ENCODE measurements at places on chromosomes 3 and 15.

DNA sequence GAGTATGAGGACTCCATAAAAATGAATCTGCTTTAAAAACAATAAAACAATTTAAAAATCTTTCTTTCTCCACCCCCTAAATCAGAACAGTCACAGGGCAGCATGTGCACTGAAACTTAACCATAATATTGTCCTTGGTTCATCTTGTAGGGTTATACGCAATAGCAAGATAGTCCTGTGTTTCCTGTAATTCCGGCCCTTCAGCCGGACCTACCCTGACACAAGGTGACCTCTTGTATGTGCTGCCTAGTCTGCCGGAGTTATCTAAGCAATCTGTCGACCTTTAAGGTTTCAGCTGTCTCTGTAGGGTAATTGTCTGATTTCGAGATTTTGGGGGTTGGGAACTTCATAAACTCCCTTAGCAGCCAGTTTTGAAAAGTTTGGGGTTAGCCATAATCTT lies 99.9 kb downstream of the DHX36 start:
- no peak for DNase-seq

GRCh38 chr3:179852142-179852905 lies 184.4 kb downstream of the PEX5L start:
- peak; percentile 74 for DNase-seq

DNA sequence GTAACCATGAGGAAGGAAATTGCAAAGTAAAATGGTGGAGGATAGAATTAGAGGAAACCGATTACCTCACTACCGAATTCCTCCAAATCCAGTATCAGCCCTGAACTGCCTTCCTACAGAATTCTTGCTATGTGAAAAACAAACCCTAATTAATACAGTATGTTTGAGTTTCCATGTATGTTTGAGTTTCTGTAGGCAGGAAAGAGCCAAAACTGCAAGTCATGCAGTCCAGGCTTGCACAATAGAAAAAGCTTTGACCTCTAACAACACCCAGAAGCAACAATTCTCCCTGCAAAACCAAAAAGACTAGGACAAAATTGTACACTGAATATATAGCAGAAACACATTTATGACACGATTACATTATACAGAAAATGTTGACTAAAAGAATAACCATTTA lies 614.8 kb downstream of the DIPK2A start:
- DNase-seq, result no peak

- peak; percentile 71 for DNase-seq
Observed at GRCh38 chr3:142723968-142724681, at the start of gene TRPC1. TSS of gene TRPC1 (plus strand) at chr3:142724034. CDS start at chr3:142724560, 526 bp downstream.

GRCh38 chr15:64110950-64111678 lies 15.3 kb downstream of the SNX1 start:
- no peak for DNase-seq

DNA sequence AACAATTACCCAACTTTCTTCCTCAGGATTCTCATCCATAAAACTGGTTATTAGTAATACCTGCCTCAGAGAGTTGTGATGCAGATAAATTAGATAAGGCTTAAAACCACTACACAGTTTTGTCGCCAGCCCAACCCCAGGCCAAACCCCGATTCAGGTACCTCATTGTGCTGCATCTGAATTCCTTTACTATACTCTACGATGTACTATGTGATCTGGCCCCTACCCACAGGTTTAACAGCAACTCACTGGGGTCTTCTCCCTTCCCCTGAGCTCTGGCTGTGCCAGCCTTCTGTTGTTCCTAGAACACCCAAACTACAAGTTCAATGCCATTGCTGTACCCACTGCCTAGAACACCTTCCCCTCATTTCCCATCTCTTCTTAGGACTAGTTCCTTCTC lies 64.6 kb downstream of the MYO5A start:
- DNase-seq, result no peak

DNA sequence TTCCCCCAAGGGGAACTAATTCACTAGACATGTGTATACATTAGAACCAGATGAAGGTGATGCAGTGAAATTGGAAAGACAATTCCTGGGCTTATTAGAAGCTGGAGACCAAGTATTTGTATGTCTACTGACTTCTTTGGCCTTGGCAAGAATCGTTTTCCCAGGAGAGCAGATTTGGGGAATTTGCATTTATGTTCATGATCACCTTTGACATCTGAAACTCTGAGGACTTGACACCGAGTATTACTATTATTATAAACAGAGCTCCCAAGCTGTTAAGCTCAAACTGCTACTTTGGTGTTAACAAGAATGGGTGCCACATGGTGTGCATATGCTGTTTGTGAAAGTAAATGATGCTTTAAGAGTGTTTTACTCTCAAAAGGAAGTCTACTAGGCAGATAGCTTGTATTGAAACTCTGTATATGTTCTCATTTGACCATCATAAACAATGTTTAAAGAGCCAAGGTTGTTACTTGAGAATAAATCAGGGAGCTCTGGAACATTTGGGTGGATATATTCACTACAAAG lies 519.8 kb upstream of the GOLIM4 start:
- no peak for DNase-seq

DNA sequence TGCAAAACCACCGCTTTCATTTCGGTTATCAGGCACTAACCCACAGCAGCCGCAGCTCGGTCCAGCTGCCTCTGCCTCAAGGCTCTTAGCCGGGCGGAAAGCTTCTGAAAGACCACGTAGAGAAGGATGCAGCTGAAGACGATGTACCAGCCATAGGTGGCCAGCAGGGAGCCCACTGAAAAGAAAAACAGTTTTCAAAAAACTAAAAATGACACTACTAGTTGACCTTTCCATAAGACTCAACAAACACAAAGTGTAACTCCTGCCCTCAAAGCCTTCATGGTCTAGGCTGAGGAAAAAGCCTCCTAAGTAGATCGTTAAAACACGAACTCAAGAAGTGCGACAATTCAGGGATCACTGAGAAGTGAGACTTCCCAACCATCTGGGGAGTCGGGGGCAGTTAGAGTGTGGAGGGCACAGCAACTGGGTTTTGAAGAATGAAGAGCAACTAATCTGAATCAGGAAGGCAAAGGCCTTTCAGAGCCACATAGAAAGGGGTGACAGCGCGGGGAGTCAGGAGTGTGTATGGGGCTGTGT lies 716 bp downstream of the SELENOS start:
- DNase-seq, result peak; percentile 68

DNA sequence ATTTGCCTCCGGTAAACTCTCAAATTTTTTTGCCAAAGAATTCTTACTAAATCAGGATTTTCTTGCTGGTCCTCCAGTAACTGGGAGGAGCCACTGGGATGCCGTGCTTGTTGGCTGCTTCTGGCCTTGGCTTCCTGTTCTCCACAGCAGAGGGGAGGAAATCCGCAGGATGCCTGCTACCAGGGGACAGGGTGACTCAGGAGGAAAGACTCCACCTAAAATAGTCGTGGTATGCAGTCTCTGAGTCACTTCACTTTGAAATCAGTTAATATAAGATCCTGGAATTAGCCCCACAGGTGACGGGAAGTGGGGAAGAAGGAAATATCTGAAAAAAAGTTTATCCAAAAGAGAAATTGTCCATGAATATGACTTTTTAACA lies 6.5 kb upstream of the TM4SF18 start:
- DNase-seq, result peak; percentile 94

GRCh38 chr3:128498127-128498626 lies 5.2 kb upstream of the GATA2 start:
- no peak for DNase-seq

DNA sequence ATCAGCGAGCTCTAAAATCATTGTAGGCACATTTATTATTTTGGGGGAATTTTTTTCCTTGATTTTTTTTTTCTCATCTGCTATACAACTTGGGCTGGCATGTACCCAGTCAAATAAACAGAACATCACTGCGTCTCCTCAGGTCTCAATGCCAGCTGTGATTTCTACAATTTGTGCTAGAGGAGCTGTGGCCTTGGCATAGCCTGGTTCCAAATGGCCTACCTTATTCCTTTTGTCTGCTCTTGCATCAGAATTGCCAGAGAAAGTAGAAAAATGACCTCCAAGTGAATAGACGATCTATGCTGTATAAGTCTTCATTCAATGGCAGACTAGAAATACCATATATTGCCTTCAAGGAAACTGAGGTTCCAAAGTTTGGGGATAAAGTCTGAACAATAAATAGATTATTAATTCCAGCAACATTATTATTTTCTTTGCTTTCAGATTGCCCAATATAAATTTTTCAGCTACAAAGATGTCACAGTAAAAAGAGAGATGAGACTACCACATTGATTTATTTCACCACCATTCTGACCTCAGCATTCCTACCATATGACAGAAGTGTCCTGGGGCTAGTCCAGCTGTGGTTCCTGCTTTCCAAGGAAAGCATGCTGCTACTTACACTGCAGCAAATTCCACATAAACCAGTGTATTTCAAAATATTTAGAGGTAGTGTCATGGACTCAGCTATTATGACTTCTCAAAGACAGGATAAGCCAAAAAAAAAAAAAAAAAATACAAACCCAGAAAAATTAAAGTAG lies 493.9 kb upstream of the ZNF385D start:
- no peak for DNase-seq

GRCh38 chr3:150135287-150135721 lies 164.6 kb upstream of the PFN2 start:
- no peak for DNase-seq

DNA sequence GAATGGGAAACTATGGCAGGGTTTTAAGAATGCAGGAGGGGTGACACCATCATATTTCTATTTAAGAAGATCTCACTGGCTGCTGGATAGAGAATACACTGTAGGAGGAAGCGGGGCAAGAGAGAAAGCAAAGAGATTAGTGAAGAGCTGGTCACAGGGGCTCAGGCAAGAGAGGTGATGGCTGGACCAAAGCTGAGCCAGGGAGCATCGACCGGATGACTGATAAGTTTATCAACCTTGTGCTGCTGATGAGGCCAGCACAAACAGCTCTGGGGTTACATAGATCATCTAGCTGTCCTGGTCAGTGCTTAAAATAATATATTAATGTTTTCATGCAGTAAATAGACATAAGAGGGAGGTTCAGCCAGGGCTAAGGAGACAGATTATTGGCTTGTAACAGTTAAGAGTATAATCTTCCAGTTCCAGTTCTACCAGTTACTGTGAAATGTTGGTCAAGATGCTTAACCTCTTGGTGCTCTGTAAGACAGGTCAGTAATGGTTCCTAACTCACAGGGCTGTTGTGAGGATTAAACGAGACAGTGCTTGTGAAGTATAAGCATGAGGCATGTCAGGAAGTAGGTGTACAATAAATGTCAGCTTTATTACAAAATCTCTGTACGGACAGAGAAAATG lies 201.0 kb upstream of the FEZF2 start:
- DNase-seq, result no peak

DNA sequence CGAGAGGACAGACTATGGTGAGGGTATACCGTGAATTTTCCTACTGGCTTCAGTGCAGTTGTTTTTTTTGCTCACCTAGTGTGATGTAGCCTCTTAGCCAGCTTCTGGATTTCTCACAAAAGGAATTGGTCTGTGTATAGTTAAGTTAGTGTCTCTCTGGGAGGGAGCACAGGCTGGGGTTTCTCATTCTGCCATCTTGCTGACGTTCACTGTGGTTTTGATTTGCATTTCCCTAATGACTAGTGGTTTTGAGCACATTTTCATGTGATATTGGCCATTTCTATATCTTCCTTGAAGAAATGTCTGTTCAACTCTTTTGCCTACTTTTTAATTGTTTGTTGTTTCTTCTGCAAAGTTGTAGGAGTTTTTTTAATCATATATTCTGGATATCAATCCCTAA lies 2.2 kb upstream of the CD86 start:
- no peak for DNase-seq

DNA sequence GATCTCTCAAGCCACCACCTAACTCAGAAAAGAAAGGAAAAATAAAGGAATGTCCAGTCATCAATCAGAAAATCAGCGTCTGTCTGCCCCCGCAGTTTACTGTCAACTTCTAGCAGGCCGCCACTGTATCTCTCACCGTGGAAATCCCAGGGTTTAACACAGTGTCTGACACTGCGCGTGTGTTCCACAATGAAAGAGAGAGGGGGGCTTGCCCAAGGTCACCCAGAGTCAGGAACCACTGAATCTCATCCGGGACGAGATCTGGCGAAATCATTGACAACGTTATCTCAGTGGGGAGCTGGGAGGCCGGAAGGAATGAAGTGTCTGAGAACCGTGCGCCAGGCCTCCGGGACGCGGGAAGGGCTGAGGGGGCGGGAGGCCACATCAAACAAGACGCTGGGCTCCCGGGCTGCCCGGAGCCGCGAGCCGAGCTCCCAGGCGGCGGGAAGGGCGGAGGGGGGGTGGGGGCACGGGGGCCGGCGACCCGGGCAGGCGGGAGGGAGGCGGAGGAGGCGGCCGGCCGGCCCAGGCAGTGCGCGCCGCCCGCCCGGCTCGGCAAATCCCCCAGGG lies 2.2 kb upstream of the HES1 start:
- DNase-seq, result no peak

DNA sequence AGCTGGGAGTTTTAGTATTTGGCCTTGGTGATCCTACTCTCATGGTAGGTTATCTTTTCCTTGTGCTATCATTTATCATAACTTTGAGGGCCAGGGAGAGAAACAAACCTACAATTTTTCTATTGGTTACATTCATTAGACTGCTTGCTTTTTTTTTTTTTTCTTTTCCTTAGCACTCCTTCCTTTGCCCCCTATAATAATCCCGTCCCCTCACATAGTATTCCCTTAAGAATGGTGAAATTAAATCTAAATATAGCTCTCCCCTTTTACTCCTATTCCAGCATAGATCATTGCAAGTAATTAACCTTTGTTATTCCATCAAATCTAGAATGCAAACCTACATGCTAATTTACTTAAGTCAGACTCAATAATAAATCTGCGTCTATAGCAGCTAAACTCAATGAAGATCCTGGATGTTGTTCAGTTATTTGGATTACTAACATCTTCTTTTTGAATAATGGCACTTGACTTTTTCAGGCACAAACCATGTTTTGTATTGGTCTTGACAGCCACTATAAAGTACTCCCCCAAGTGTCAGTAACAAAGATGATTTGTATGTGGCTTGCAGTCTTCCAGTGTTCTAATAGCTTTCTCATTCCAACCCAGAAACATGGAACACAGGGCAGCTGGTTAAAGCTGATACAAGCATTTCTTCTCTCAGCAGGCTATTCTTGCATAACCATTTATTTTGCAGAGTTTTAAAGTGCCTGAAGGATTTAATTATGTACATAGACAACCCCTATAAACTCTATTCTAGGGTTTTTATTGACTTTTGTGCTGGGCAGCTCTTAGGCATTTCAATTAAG lies 420.6 kb downstream of the MECOM start:
- no peak for DNase-seq

GRCh38 chr15:43808960-43809678 lies 8.7 kb downstream of the HYPK start:
- no peak for DNase-seq
